Lower lobe of right lung (tissue), 2 donors: ENCODE measurements at places on chromosomes 12 and 14. TPM values are rescaled to one million over a fixed set of nuclear protein-coding genes. Genes with fewer than 3 reads are reported as not detected.

- no peak for DNase-seq
Measured at GRCh38 chr14:76261371-76261811, 109.7 kb downstream of the GPATCH2L start.

- no peak for DNase-seq
Measured at GRCh38 chr12:18868717-18869116, 130.8 kb downstream of the CAPZA3 start.

DNA sequence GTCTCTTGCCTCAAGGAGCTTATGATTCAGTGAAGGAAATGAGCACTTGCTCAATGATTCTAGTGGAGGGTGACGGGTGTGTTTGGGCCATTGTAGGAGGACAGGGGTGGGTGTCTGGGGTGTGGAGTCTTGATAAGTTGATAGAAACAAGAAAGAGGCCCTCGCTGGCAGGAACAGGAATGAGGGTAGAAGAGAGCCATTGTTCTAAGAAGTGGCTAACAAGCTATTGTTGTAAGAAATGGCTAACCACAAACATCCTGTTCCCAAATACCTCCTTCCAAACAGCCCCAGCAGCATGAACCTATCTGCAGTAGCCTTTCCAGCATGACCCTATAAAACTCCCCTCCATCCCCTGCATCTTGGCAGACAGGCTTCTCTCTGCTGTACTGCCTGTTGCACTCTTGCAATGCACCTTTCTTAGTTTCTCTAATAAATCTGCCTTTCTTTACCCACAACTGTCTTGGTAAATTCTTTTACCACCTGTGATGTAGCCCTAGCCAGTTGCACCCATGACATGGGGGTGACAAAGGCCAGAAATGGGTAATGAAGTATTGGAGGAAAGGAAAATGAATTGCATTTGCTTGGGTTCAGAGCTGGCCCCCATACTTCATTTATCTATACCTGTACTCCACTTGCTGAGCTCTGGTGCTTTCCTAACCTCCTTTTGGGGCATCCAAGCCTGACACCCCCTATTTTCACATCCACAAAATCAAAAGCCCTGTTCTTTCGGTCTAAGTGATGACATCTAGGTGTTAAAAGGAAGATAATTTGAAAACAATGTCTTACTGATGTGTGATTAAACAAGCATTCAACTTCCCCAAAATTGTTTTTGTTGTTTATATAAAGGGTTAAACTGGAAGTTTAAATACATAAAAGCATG is 389.1 kb downstream of the GRIN2B start:
- DNase-seq, result no peak

- DNase-seq, result no peak
Measured at GRCh38 chr12:112386726-112387125, 4.5 kb upstream of the HECTD4 start.

GRCh38 chr12:19800884-19801283 is 361.6 kb downstream of the AEBP2 start:
- no peak for DNase-seq

- DNase-seq, result no peak
Measured at GRCh38 chr12:104928036-104928745, 29.9 kb downstream of the SLC41A2 start.

- no peak for DNase-seq
Measured at GRCh38 chr12:117980616-117981015, 11.8 kb upstream of the KSR2 start.

DNA sequence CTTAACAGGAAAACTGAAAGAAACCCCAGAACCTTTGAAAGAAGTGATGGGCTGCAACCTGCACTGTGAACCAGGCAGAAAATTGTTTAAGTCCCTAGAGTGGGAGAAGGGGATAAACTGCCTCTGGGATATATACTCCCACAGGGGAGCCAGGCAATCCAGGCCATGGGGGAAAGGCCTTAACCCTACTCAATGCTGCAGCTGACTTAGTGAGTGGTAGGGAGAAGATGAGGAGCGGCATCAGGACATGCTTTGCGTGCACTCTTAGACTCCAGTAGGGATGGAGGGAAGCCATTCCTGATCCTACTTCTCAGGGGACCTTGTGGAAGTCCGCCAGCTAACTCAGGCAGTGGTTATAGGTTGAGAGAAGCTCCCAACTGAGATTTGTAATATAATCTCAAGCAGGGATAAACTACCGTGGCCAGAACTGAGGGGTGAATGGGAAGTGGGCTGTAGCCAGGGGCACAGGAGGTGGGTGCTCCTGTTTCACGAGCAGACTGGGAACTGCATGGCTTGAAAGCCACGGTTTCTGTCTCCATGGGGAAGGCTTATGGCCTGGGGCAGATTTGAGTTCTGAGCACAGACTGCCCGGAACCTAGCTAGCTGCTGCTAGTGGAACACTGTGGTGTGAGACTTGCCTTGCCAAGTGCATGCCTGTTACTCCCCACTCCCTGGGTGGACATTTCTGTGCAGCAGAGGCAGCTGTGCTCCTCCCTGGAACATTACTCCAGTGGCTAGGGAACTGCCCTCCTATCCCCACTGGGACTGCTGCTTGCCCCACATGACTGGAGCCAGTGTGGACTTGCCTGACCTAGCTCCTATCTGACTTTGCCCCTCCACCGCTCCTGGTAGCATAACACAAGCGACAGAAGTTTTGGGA is 119.2 kb upstream of the SCAF11 start:
- no peak for DNase-seq

GRCh38 chr12:27190761-27191160 is 53.3 kb upstream of the STK38L start:
- no peak for DNase-seq

ALG10 gene
- total RNA-seq, result 10.0 TPM

CKAP4 gene
- total RNA-seq, result 32.2 TPM

AGAP2 gene
- total RNA-seq, result 5.7 TPM

GLT8D2 gene
- 10.5 TPM for total RNA-seq

ESPL1 gene
- total RNA-seq, result 2.2 TPM

PTGDR gene
- total RNA-seq, result 2.2 TPM
